ENCODE measurements at places on chromosomes 12 and 14. TPM values are rescaled to one million over a fixed set of nuclear protein-coding genes. Genes with fewer than 3 reads are reported as not detected.

DNA sequence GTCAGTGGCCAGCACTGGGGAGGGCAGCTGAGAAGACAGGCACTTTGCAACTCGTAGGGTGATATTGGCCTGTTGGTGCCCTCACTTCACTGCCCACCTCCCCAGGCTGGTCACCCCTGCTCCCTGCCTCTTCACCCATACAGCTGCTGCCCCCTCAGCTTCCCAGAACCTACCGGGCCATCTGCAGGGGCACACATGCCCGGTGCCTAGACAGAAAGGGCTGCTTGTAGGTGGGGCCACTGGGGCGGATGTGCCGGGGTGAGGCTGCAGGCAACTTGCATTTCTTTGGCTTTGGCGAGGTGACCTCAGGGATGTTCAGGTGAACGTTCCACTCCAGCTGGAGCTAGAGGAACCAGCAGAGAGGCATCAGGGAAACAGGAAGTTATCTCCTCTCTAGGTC lies 17.2 kb downstream of the FAM186B start:
- H3K4me1 ChIP-seq, result no peaks in the 10 kb centered on the region
- H3K27me3 ChIP-seq, result no peaks in the 10 kb centered on the region
- H3K4me3 ChIP-seq, result no peak overlapping the region
- H3K27ac ChIP-seq, result no peak overlapping the region

Gene KCNC2
- total RNA-seq, result 0.06 TPM

Gene CLEC1B
- 2.2 TPM for total RNA-seq

Gene CHGA
- total RNA-seq, result 1.1 TPM

Gene ANO2
- 5.9 TPM for total RNA-seq

GRCh38 chr12:128690641-128691040 lies 133.1 kb downstream of the SLC15A4 start:
- no peak for DNase-seq
- H3K4me3 ChIP-seq, result no peak overlapping the region
- peaks cover 3% of the 10 kb centered on the region for H3K36me3 ChIP-seq
- H3K27ac ChIP-seq, result no peak overlapping the region
- H3K4me1 ChIP-seq, result no peaks in the 10 kb centered on the region

Gene GPR137C
- total RNA-seq, result 0.71 TPM

Gene NGB
- total RNA-seq, result not detected

DNA sequence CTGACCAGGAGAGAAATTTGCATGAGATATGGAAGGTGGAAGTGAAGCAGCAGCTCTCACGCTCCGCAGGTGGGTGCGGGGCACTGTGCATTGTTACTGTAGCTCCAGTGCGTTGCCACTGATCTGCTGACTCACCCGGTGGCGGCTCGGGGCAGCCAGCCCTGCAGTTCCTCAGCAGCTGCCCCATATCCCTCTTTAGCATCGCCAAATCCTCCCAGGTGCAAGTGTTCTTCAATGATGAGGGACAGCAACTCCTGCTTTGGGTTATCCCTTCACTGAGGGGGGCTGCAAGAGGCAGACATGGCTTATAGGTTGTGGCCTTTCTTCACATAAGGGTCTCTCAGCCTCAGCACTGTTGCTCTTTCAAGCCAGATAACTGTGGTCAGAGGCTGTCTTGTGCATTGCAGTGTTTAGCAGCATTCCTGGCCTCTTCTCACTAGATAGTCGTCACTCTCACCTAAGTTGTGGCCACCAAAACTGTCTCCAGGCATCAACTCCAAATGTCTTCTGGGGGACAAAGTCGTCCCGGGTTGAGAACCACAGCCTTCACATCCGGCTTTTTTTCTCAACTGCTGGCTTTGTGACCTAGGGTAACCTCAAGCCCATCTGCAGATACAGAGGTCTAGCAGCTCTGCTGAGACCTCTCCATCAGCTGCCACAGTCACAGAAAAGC lies 180.8 kb downstream of the EFCAB11 start:
- no peaks in the 10 kb centered on the region for H3K27me3 ChIP-seq
- H3K4me1 ChIP-seq, result peaks cover 1% of the 10 kb centered on the region
- no peak overlapping the region for H3K4me3 ChIP-seq
- no peak for DNase-seq
- no peak overlapping the region for H3K27ac ChIP-seq

DNA sequence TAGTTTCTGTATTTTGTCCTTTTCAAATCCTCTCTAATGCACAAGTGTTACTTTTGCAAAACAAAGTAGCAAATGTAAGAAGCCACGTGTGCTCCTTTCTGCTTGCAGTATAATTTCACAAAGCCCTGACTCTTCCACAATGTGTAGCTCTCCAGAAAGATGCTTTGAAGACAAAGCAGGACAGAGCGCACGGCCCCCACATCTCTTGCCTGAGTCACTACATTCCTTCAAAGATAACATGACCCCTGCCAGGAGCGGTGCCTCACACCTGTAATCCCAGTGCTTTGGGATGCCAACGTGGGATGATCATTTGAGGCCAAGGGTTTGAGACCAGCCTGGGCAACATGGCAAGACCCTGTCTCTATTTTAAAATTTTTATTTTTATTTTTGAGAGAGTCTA lies 40.5 kb downstream of the JAG2 start:
- no peak for DNase-seq
- H3K4me1 ChIP-seq, result no peaks in the 10 kb centered on the region
- no peak overlapping the region for H3K4me3 ChIP-seq
- peaks cover 2% of the 10 kb centered on the region for H3K27me3 ChIP-seq
- no peak overlapping the region for H3K27ac ChIP-seq

- H3K4me1 ChIP-seq, result no peaks in the 10 kb centered on the region
- no peaks in the 10 kb centered on the region for H3K27me3 ChIP-seq
- no peaks in the 10 kb centered on the region for H3K36me3 ChIP-seq
- no peak overlapping the region for H3K27ac ChIP-seq
- no peak for DNase-seq
Observed at GRCh38 chr12:127582074-127582473, 684.9 kb upstream of the TMEM132C start.

DNA sequence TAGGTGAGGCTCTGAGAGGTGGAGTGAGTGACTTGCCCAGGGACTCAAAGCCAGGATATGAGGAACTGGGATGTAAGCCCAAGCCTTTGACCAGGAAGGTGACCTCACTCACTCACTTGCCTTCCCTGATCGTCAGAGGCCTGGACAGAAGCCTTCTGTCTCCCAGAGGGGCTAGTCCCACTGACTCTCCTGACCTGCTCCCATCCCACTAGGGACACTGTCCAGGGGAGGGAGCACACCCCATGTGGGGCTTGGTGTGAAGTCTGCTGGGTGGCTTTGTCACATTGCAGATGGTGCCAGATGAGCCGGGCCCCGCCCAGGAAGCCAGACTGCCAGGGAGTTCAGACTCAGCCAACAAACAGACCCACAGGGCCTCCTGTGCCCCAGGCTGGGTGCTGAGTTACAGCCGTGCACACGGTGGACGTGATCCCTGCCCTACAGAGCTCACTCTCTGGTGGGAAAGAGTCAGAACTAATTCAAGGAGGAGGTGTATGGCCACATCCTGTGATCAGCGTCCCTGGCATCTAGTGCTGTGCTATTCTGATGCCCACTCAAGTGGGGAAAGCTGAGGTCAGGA lies 28.3 kb downstream of the MMAB start:
- H3K4me3 ChIP-seq, result no peak overlapping the region
- H3K27ac ChIP-seq, result no peak overlapping the region
- peaks cover 6% of the 10 kb centered on the region for H3K27me3 ChIP-seq
- no peaks in the 10 kb centered on the region for H3K4me1 ChIP-seq

DNA sequence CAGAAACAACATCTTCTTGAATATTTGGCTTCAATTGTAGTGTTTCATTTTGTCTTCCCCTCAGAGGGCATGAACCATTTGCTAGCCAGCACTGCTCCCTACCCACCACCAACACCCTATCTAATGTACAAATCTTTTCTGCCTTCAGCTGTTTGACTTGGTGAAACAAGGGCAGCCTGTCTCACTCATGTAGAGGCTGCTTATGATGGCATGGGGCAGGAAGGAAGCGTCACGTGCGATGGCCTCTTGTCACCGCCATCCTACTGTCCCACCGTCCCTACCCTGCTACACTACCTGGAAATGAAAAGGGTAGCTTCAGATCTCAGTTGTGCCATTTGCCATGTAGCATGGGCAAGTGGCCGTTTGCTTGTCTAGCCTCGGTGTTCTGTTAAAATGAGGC lies 29.9 kb upstream of the LRTM2 start:
- peaks cover 14% of the 10 kb centered on the region for H3K36me3 ChIP-seq
- no peaks in the 10 kb centered on the region for H3K4me1 ChIP-seq
- H3K4me3 ChIP-seq, result no peak overlapping the region
- H3K27ac ChIP-seq, result no peak overlapping the region
- H3K27me3 ChIP-seq, result no peaks in the 10 kb centered on the region
- no peak for DNase-seq

DNA sequence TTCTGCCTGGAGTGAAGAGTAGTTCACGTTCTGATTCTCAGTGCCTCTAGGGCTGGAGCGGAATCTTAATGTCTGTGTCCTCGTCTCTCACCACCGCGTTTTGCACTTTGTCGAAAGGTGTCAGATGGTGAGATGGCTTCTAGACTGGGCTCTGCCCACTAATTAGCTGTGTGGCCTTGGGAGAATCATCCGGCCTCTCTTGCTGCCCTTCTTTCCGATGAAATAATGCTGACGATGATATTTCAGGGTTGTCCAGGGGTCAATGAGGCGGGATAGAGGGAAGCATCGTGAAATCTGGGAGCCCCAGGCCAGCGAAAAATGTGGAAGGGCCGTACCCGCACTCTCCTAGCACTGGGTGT lies 811 bp upstream of the GALNT16 start:
- no peaks in the 10 kb centered on the region for H3K36me3 ChIP-seq
- peaks cover 12% of the 10 kb centered on the region for H3K4me1 ChIP-seq
- H3K27me3 ChIP-seq, result peaks cover 26% of the 10 kb centered on the region
- H3K4me3 ChIP-seq, result no peak overlapping the region

Gene ARHGEF25
- 23.0 TPM for total RNA-seq

DNA sequence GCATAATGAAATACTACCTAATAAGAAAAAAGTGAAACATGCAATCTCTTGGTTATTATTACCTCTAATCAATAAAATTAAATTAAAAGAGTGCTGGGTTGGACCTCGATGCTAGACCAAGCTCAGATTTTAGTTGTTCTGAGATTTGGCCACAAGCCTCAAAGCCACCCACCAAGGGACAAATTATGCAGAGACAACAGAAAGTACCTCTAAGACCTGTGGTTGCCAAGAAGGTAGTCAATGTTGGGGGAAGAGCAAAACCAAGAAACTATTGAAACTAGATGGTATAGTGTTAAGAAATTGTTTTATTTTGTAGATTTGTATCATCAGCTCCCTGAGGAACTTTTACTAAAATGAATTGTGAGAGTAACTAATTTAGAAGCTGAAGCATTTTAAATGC lies 43.8 kb upstream of the ARID2 start:
- no peaks in the 10 kb centered on the region for H3K36me3 ChIP-seq
- H3K4me1 ChIP-seq, result no peaks in the 10 kb centered on the region
- H3K27ac ChIP-seq, result no peak overlapping the region

DNA sequence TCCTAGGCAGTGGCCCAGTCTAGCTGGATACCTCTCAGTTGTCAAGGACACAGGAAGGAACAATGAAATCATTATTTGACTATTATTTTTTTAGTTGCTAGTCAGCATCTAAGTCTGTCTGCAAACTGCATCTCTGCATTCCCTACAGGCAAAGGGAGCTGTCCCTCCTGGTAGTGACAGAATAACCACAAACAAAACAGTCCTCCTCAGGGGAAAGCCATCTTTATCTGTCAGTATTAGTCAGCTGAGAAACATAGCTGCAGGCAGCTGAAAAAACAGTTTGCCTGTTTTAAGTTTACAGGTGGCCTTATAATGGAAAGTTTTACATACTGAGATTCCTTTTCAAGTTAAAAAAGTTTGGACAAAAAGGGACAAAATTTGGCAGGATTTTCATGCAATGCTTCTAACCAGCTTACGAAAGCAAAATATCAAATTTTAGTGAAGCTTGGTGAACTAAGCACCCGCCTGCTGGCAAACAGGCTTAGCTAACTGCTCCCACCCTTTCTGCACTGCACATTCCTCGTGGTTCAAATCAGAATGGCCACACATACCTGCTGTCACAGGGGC lies 29.5 kb downstream of the SLC25A21 start:
- H3K27ac ChIP-seq, result no peak overlapping the region
- H3K36me3 ChIP-seq, result no peaks in the 10 kb centered on the region
- H3K4me1 ChIP-seq, result no peaks in the 10 kb centered on the region
- no peaks in the 10 kb centered on the region for H3K27me3 ChIP-seq
- no peak overlapping the region for H3K4me3 ChIP-seq

- H3K27ac ChIP-seq, result no peak overlapping the region
- peaks cover 7% of the 10 kb centered on the region for H3K4me1 ChIP-seq
- no peak for DNase-seq
- no peak overlapping the region for H3K4me3 ChIP-seq
Observed at GRCh38 chr14:51546099-51546498, 105.6 kb upstream of the FRMD6 start.

DNA sequence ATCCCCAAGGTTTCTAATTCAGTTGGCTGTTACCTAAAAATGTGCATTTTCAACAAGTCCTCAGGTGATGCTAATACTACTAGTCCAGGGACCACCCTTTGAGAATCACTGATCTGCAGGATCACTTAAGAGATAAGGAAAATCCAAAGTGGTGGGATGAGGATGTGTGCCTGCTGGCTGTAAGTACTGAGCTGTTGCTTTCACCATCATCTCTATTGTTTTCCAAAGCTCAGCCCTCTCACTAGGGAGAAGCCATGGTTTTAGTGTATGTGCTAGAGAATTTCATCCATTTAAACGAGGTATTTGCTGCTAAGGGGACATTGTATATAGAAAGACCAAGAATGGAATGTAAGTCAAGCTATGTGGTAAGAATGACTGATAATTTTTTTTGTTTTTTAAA lies 202.3 kb downstream of the KIF21A start:
- no peak for DNase-seq
- no peaks in the 10 kb centered on the region for H3K36me3 ChIP-seq
- H3K27ac ChIP-seq, result no peak overlapping the region
- peaks cover 6% of the 10 kb centered on the region for H3K4me1 ChIP-seq
